NCI-H187 treated with DMSO at 0.1 percent for 48 hours (cell line): ENCODE measurements at places on chromosomes 7 and 10.

- DNase-seq: no peak
These were observed at the start of gene DGKB for GRCh38 chr7:14902589-14903067. Gene DGKB, minus strand, starts transcription at chr7:14902751.

GRCh38 chr10:75613685-75614504 is 182.5 kb downstream of the LRMDA start:
- no peak for DNase-seq

- no peak for DNase-seq
These were observed 429.2 kb downstream of the SDK1 start for GRCh38 chr7:3730276-3730675.

DNA sequence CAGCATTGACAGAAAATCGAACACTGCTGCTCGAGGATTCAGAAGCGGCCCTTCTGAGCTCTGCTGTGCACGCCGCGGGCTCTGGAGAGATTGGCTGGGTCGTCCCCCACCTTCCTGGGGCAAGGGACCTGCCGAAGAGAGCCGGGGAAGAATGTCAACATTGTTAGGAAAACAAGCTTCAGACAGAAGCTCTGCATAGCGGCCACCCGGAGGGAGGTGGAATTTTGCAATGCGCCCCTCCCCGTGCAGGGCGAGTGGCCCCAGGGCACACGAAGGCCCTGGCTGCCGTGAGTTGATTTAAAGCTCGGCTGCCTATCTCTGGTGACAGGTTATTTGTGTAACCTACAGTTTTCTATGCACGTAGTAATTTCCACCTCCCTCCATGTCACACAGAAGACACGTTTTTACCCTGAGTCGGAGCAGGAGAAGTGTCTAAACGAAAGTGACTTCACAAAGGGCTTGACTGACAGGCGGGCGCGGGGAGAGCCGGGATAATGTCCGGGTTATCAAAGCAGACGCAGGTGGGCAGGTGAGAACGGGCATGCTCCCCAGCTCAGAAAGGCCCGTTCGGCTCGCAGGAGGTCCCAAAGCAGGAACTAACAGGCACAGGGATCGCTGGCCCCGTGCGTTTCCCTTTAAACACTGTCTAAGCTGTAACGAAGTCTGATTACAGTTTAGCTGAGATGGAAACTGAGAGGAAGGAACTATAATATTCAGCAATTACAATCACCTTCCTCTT is 84.6 kb downstream of the PDGFA start:
- no peak for DNase-seq

- DNase-seq: no peak
These were observed 479.0 kb downstream of the PARD3 start for GRCh38 chr10:34335960-34336690.

DNA sequence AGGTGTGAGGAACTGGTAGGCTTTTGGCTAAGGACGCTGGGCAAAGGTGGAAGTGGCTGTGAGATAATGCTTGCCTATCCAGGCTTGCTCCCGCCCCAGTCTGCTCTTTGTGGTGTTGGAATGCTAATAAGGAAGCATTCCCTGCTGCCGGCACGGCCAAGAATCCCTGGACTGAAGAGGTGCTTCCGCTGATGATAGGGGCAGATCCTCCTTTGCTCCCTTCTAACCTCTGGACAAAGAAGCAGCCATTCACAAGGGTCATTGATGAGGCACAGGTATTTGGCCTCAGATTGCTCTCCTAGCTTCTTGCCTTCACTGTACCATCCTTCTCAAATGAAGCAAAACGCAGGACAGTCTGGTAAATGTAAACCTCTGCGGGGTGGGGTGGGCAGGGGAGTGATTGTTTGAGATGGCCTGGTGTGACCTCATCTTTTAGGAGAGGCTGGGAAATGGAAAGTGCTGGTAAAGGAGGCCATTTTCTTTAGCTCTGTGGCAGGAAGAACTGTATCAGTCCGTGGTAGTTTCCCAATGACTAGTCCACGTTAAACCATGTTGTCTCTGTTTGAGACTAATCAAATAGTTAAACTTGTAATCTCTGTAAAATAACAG is 1.7 kb downstream of the PGAM1 start:
- DNase-seq: no peak

- DNase-seq: no peak
These were observed 240.1 kb downstream of the POU6F2 start for GRCh38 chr7:39217783-39218182.

GRCh38 chr7:41891950-41892349 is 189.1 kb upstream of the INHBA start:
- DNase-seq: no peak

DNA sequence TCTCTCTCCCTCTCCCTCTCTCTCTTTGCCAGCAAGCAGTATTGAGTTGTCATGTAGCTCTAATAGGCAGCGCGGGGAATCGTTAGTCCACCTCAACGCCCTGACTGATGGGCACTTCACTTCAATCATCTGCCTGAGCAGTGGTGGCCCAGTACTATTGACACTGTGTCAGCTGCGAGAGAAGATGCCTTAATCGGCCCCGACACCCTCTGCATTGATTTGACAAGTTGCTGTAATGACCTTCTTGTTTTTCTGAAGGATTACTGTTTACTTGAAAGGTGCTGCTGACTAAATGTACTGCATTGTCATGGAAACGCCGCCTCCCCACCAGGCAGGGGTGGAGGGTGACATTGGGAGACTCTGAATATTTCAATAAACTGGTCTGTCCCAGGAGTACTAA is 913.8 kb downstream of the KCNMA1 start:
- no peak for DNase-seq

DNA sequence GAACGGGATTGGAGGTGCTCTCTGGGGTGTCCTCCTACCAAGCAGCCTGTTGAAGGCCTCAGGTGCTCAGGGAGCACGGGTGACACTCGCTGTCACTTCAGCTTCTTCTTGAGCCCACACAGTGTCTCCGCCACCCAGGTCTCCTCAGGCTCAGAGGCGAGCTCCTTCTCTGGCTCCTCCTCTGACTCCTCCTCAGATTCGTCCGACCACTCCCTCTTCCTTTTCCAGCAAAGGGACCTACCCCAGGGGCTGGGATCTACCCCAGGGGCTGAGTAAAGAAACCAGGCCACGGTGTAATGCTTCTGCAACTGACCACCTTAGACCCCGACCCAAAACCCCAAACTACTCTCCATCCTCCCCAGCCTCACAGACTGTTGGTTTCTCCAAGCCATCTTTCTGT is 9.2 kb upstream of the RBAK start:
- no peak for DNase-seq

DNA sequence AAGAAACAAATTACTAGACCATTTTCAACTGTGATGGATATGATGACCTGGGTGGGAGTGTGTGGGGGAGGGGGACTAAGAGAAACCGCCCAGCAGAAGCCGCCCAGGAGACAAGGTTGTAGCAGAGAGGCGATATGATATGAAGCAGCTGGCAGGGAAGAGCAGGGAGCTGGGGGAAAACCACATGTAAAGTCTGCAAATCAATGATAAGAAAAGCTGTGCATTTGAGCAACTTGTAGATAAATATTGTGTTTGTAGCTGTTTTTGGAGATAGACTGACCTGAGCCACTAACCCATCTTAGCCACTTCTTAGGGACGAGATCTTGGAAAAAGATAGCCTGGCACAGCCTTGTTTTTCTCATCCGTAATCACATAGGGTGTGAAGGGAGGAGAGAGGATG is 252.6 kb downstream of the SEC23IP start:
- no peak for DNase-seq

- no peak for DNase-seq
These were observed 14.9 kb upstream of the GIMAP8 start for GRCh38 chr7:150435390-150436073.

DNA sequence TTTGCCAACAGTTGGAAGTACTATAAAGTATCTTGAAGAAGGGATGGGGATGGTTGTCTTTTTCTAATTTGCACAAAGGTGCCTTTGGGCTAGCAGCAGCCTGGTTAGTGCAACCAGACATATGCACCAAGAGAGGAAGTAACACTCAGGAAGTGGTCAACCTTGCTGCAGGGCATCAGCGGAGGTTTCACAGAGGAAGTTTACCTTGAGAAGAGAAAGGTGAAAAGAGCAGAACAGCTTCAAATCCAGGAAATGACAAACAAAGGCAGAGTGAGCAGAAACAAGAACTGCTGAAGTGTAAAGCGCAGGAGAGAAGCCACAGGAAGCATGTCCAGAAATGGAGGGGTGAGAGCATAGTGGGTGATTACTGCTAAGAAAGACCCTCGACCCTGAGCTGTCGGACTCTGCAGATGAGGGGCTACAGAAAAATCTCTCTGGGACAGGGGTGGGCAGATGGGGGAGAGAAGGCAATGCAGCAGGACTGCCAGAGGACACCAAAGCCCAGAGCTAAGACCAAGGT is 66.9 kb downstream of the STK17A start:
- DNase-seq: no peak

- no peak for DNase-seq
These were observed 5.5 kb downstream of the FXYD4 start for GRCh38 chr10:43376828-43377423.

GRCh38 chr7:69418869-69419670 is 179.2 kb upstream of the AUTS2 start:
- DNase-seq: no peak

DNA sequence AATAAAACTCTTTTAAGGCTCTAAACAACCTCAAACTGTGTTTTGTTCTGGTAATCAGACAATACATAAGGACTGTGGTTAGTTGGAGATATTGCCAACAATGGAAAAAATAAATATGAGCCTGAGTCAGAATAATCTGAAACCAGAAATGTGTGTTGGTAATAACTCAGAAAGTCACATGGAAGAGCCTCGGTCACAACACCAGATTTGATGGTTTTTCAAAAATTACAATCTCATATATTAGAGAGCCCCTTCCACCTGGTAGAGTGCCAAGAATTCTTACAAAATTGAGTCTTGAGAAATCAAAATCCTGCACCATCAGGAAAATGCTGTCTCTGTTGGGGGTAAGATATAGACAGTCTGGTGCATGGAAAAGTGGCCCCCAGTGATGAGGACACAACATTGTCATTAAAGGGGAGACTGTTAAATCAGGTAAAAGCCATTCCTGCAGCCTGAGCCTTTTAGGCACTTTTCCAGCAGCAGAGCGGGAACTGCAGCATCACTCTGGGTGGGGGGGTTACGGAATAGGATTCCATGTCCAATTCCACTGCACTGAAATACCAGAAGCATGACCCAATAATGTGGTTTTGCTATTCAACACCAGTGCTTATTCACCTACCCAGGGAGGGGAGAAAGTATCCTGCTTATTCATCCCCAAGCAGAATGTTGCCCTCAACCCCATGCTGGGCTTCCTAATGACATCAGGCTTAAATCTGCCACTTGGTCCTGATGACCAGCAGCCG is 9.5 kb upstream of the ADAM12 start:
- no peak for DNase-seq

DNA sequence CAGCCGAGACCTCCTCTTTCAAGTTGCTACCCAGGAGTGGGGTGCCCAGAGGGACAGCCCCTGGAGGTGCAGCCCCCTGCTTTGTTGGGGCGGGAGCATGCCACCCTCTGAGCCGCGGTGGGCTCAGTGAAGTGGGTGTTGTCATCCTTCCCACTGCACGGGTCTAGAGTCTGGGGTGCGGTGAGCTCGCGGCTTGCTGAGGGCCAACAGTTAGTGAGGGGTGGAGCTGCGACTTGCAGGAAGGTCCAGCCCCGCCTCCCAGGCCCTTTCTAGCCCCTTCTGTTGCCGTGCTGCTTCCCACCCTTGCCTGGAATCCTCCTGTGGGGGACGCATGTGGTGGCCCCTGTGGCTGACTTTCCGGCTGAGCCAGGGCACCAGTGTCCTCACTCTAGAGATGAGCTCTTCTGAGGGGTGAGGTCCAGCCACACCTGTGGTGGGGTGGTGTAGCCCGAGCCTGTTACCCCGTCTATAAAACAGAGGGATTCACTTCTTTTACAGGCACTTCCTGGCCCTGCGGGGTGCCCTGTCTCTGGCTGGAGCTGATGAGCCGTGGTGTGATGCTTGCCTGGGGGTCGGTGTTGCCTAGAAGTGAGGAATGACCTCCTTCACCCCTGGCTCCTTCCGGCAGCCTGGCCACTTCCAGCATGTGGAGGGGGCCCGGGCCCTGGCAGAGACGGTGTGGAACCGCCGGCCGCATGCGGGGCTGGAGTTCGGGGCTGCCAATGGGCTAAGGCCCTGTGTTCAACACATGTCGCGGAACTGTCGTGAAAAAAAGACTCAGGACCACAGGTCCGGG is 127.9 kb downstream of the FAM53B start:
- DNase-seq: no peak

- no peak for DNase-seq
These were observed 12.3 kb downstream of the DDC start for GRCh38 chr7:50552921-50553320.

GRCh38 chr7:129017264-129017663 is 37.6 kb downstream of the TNPO3 start:
- no peak for DNase-seq

GRCh38 chr10:131116216-131116990 is 195.1 kb downstream of the TCERG1L start:
- DNase-seq: no peak

GRCh38 chr10:52706332-52707070 is 66.1 kb downstream of the MBL2 start:
- DNase-seq: no peak

GRCh38 chr10:97771913-97772823 is at the start of gene SFRP5:
Gene SFRP5, minus strand, starts transcription at chr10:97771999. Its CDS starts 166 bp downstream, at chr10:97771833.
- DNase-seq: no peak

DNA sequence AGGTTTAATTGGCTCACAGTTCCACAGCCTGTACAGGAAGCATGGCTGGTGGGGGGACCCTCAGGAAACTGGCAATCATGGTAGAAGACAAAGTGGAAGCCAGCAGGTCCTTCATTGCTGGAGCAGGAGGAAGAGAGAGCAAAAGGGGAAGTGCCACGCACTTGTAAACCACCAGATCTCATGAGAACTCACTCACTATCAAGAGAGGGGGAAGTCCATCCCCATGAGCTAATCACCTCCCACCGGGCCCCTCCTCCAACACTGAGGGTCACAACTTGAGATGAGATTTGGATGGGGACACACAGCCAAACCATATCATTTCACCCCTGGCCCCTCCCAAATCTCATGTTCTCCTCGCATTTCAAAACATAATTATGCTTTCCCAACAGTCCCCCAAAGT is 171.9 kb upstream of the CACNA2D1 start:
- DNase-seq: no peak

DNA sequence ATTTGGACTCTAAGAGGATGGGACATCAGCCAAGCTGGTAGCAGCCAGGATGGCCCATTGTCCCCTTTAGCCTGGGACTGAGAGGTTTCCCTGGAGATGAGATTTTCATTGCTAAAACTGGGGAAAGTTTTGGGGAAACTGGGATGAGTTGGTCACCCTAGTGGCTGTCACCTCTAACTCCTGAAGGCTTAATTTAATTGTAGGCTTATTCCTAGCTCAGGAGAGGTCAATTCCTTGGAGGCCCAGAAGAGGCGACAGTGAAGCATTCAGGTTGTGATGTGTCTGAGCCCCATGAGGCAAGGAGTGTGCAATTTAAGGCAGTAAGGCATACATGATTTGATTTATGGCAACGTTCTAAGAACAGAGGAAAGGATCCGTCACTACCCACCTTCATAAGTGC is 24.9 kb upstream of the JAZF1 start:
- no peak for DNase-seq

DNA sequence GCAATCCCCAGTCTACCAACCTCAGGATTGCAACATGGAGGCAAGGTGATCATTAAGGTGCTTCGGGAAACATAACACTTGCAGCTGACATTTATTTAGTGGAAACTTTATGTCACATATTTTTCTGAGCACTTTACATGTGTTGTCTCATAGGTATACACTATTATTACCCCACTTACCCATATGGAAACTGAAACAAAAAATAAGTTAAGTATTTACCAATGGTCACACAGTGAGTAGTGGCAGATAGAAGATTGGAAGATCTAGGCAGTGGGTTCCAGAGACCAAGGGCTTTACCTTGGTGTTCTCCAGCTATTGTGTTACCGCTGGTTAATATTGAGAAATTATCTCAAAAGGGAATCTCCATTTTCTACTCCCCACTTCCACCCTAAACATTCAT is 1279.1 kb upstream of the SORCS1 start:
- DNase-seq: no peak
